SIG-M5 (cell line): ENCODE measurements at places on chromosomes 1 and 21.

GRCh38 chr1:214018386-214019268, 30.9 kb downstream of the PROX1 start:
- DNase-seq: no peak

- DNase-seq: no peak
Observed at GRCh38 chr1:47367651-47368050, 34.1 kb downstream of the CMPK1 start.

- no peak for DNase-seq
Observed at GRCh38 chr1:167714098-167714438, 7.7 kb upstream of the MPZL1 start.

DNA sequence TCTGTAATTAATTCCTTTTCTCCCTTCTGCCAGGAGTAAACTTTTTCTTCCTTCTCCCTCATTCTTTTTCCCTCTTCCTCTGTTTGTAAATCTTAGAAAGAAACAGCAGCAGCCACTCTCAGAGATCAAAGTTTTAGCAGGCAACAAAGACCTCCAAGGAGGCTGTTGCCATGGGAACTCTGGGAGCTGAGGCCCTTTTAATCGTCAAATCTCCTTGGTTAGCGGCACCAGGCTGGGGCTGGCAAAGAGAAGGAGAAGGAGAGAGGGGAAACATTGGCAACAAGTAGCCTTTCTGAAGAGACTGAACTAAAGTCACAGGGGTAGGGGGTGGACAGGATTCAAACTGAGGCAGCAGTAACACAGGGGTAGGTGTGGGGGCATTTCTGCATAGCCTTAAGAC, 25.2 kb downstream of the ILDR2 start:
- DNase-seq: no peak

DNA sequence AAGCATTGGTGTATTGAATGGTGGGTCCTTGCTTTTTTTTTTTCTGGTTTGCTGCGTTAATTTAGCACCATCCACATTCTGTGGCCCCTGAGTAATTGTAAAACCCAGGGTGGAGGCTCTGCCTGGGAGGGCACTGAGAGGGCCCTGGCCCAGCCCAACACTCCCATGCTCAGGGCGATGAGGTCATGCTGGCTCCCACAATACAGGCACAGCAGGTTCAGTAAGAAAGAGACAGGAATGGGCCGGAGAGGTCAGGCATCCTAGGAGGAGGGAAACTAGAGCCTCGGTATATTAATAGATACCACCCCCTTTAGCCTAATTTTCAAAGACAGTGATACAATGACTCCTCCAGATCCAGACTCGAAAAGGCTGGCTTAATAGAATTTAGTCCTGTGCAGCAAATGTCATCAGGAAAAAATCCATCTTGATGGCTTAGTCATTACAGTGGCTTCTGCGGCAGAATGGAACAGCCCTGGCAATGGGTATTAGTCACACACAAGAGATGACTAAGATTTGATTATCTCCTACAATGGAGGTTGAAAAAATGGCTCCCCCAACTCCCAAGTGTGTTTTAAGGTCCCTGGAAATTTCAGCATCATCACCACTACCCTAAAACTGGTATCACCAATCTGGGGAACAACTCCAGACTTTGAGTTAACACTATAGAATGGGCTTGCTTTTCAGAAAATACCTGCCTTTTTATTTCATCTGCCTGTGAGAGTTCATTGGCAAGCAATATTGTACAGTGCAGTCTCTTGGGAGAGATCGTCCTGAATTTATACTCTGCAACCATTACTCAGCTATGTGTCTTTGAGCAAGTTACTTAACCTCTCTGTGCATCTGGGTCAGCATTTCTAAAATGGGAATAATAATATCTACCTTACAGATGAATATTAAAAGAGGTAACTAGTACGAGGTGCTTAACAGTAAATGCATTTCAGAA, 43.9 kb upstream of the LYST start:
- DNase-seq: no peak

- no peak for DNase-seq
Observed at GRCh38 chr1:157307491-157307890, 169.3 kb upstream of the ETV3 start.

- DNase-seq: no peak
Observed at GRCh38 chr1:241695246-241696171, 43.4 kb downstream of the WDR64 start.
